Large intestine (tissue), 12 donors: ENCODE measurements at places on chromosomes 6 and 20. TPM values are rescaled to one million over a fixed set of nuclear protein-coding genes. Genes with fewer than 3 reads are reported as not detected.

GRCh38 chr6:76000629-76001028 lies 71.8 kb downstream of the IMPG1 start:
- DNase-seq = no peak
- H3K4me1 ChIP-seq = no peaks in the 10 kb centered on the region
- H3K27ac ChIP-seq = no peak overlapping the region
- no peaks in the 10 kb centered on the region for H3K36me3 ChIP-seq
- H3K4me3 ChIP-seq = no peak overlapping the region
- H3K27me3 ChIP-seq = no peaks in the 10 kb centered on the region

DNA sequence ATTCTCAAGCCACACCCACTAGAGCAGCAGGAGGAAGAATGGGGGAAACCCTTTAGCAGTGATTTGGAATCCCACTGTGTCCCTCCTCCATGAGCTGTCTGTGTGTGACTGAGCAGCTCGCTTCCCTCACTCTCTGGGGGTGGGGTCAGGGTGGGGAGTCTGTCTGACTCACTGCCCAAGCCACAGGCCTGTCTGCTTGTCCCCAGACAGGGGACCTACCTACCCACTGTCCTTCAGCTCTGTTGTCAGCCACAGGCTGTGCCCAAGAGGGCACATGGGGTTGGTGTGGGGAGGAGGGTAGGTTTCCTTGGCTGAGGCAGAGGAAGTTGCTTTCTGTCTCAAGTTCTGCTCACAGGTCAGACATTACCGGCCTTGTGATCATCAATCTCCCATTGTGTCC lies 127.0 kb downstream of the MAFB start:
- peaks cover 11% of the 10 kb centered on the region for H3K4me1 ChIP-seq
- H3K27ac ChIP-seq = no peak overlapping the region
- DNase-seq = no peak
- no peaks in the 10 kb centered on the region for H3K36me3 ChIP-seq
- no peaks in the 10 kb centered on the region for H3K27me3 ChIP-seq
- no peak overlapping the region for H3K4me3 ChIP-seq

- H3K27me3 ChIP-seq = no peaks in the 10 kb centered on the region
- no peak overlapping the region for H3K4me3 ChIP-seq
- no peaks in the 10 kb centered on the region for H3K36me3 ChIP-seq
- H3K27ac ChIP-seq = peak overlapping the region; percentile 83
Measured at GRCh38 chr6:12324099-12324498, 33.9 kb downstream of the EDN1 start.

DNA sequence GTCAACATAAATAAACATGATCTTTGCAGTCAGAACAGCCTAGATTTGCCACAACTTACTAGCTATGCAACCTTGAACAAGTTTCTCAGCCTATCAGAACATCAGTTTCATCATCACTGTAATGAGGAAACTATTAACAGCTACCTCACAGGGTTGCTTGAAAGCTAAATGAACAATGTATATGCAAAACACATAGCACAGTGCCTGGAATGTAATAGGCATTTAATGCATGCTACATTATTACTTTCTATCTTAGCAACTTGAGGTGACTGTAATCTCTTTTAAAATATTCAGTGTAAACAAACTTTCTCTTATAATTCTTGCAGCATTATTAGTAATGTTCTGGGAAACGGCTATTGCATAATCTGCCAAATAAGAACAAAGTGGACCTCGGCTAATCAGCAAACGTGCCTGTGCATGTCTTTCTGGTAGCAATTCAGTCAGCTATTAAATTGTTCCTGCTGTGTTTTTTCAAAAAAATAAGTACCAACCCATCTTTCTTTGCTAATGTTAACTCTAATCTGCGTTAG lies 61.5 kb downstream of the SYNE1 start:
- no peak overlapping the region for H3K4me3 ChIP-seq
- no peaks in the 10 kb centered on the region for H3K27me3 ChIP-seq
- H3K36me3 ChIP-seq = no peaks in the 10 kb centered on the region
- no peaks in the 10 kb centered on the region for H3K4me1 ChIP-seq

DNA sequence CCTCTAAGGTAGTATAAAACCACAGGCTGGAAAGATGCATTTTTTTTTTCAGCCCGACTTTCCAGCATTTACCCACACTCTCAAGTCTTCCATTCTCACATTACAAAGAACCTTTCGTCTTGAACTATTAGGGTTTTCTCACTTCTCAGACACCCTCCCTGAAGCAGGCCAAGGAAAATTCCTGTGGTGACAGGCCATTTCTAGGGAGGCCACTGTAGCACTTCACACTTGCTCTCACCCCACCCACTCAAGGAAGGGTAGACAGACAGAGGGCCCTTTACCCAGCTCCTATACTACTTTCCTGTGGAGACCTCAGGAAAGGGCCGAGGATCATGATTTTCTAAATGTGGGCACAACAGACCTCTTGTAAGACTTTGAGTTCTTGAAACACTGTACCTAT lies 27.7 kb downstream of the KCNS1 start:
- H3K4me3 ChIP-seq = no peak overlapping the region
- no peak for DNase-seq
- H3K27ac ChIP-seq = no peak overlapping the region
- no peaks in the 10 kb centered on the region for H3K27me3 ChIP-seq
- peaks cover 25% of the 10 kb centered on the region for H3K36me3 ChIP-seq
- no peaks in the 10 kb centered on the region for H3K4me1 ChIP-seq

The TUBB1 gene
- 0.52 TPM for polyA plus RNA-seq
